NCI-H1092 (cell line): ENCODE measurements at places on chromosomes 12 and 14.

DNA sequence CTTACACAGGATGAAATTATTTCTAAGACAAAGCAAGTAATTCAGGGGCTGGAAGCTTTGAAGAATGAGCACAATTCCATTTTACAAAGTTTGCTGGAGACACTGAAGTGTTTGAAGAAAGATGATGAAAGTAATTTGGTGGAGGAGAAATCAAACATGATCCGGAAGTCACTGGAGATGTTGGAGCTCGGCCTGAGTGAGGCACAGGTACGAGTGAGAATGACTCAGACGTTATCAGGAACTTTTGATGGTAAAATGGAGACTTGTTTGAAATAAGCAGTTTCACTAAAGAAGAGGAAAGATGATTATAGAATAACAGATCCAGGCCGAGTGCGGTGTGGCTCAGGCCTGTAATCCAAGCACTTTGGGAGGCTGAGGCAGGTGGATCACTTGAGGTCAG lies 25.6 kb downstream of the KLC1 start:
- no peak for DNase-seq

DNA sequence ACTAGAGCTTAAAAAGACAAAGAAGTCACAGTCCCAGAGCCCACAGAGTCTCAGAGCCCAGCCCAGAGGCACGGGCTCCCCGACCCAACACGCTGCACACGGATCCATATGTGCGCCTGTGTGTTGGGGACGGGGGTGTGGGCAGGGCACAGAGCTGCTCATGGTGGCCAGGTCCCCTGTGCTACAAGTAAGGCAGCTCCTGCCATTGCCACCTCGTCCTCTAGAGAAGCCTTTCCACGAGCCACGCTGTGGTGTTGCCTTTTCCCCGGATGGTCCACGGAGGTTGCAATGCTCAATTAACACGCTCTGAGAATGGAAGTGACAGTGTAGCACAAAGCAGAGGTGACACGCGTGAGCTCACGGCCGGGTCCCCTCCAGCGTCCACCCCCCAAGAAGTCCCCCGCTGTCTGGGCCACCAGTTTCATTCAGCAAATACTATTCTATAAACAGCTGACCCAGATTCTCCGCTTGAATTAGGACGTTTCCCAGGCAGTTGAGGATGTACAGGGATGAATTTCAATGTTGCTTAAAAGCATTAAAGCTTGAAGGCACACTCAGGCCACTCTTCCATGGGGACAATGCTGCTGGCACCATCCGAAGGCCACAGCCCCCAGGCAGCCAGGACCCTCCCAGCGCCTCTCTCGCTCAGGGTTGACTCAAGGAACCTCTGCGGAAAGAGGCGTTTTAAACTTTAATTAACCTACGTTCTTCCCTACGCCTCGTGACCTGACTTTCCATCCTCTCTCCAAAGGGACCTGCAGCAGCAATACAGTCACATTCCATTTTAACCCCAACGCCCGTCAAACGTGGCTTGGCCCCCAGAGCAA lies 22.7 kb upstream of the EIF5 start:
- DNase-seq: no peak

DNA sequence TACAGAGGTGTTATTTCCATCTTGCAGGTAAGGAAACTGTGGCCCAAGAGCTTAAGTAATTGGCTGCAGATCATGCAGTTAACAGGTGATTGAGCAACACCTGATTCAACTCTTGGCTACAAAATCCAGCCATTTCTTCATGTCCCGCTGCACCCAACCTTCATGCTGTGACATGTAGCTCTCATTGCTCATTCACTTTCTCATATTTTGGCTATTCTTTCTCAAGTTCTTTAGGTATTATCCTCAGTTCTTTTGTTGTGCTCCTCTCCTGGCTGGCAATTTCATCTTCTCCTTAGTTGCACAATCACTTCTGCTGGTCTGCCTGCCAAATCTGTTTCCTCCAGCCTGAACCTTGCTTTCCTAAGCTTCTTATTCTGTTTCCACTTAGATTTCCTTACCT lies 300.8 kb downstream of the SSPN start:
- no peak for DNase-seq

DNA sequence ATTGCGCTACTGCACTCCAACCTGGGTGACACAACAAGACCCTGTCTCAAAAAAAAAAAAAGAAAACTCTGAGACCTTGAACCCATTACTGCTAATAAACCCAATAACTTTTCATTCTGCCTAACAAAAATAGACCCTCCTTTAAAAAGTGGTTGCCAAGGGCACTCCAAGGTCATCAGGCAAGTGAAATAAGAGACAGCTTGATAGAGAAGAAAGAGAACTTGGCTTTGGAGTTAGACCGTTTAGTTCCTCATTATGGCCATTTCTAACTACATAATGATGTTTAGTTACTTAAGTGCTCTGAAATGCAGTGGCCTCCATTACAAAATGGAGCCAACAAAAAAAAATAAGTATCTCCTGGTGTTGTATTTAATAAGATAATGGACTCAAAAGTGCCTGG lies 55.9 kb downstream of the PHLDA1 start:
- no peak for DNase-seq

DNA sequence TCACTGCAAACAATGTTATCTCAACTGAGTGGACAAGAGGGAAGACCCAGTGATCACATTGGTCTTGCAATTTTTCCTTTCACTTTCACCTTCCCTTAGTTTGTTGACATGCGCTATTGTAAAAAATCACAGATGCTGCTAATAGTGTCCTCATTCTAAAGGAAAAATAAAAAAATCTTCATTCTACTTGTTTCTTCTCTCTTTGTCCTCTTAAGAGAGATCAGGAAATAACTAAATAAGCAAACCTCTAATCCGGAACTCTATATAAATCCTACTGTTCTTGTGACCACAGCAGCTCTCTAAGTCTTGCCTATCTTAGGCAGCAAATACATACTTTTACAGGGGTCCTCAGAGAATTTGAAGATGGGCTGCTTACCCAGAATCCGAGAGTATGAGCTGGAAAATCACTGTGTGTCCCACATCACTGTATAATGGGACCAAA lies 257.7 kb downstream of the NAV3 start:
- no peak for DNase-seq

GRCh38 chr12:25455696-25456095 lies 97.4 kb downstream of the LMNTD1 start:
- DNase-seq: no peak

DNA sequence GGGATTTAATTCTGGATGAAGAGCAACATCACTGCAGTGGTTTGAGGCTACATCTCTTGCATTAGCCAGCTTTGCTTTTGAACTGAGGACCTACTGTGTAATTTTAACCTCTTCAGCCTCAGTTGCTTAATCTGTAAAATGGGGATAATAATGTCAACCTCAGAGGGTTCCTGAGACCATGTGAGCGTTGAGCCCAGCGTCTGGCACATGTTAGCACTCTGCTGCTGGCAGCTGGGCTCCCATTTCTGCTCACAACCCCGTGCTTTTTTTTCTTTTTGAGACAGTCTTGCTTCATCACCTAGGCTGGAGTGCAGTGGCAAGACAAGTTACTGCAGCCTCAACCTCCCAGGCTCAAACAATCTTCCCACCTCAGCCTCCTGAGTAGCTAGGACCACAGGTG lies 31.6 kb downstream of the TESC start:
- DNase-seq: no peak

GRCh38 chr14:86510491-86510890 lies 980.5 kb downstream of the FLRT2 start:
- DNase-seq: no peak

- peak; percentile 20 for DNase-seq
Observed at GRCh38 chr12:106247674-106248311, at the start of gene CKAP4. CKAP4 (minus strand) TSS chr12:106248020; CDS start chr12:106247851, 169 bp downstream.

DNA sequence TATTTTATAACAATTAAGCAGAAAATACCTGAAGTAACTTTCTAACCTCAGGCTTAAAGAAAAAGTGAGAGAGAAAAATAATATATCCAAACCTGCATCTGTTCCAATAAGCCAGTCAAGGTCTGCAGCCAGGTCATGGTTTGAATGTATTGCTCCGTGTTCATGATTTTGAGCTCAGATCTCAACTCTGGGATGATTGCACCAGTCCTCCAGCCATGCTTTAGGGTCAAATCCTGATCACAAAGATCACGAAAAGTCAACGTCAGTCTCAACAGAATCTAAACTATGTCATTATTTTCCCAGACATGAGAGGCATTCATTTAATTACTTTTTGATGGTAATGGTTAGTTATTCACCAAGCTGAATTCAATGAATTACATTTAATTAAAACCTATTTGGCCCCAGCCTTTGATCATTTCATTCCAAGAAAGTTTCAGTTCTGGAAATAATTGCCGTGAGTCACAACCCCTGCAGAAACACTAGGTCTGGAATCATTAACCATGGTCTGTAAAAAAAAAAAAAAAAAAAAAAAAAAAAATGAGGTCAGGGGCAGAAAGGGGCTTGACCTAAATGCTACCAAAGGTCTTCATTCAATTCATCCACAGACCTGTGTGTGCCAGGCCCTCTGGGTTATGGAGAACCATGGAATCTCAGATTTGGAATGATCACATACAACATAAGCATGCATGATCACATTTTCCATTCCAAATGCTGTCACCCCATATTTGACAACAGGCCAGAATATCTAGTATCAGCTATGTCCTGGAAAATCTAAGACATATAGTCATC lies 55.6 kb downstream of the NT5DC3 start:
- no peak for DNase-seq

GRCh38 chr14:26415618-26416123 lies 182.2 kb downstream of the NOVA1 start:
- DNase-seq: no peak

DNA sequence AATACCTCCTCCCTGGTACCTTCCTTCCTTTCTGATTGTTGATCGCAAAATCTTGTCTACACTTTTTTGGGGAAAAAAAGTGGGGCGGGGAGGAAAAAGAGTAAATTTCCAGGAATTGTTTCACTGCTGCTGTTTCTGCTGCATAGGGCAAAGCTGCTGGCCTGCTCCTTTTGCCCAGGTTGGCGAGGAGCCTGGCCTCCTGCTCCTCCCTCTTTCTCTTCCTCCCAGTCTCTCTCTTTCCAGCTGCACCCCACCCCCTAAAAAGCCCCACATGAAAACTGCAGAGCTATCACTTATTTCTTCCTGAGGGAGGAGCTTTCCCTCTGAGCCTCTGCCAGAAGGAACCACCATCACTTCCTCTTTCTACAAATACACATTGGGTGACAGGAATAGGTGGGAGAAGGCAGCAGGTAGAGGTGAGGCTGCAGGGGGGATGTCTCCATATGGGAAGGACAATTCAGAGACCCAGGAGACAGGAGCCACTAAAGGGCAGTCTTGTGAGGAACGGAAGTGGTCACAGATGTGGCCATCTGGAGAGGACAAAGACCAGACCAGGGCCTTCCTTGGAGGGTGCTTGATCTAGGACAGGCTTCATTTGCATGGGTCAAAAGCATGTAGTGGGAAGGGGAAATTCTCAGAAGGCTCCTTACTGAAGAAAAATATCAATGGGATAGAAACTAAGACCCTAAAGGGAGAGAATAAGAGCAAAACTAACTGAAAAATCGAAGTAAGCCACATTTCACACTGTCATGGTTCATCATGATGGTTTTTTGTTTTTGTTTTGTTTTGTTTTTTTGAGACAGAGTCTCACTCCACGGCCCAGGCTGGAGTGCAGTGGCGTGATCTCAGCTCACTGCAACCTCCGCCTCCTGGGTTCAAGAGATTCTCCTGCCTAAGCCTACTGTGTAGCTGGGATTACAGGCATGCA lies 14.8 kb downstream of the ZBTB39 start:
- no peak for DNase-seq

DNA sequence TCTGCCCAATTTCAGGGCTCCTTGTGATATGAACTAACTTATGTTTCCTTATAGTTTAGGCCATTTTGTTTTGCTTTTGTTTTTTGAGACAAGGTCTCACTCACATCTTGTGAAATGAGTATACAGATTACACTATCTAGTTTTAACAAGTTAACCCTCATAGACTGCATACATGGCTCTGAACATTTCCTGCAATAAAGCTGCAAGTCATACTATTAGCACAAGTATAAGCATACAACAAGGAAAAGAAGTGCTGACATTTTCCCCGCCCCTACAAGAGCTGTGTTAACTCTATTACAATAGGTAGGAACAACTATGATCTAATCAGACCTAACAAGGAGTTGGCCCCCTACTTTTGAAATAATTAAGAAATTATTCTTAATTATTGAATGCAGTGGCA lies 35.9 kb downstream of the CCDC177 start:
- DNase-seq: no peak

DNA sequence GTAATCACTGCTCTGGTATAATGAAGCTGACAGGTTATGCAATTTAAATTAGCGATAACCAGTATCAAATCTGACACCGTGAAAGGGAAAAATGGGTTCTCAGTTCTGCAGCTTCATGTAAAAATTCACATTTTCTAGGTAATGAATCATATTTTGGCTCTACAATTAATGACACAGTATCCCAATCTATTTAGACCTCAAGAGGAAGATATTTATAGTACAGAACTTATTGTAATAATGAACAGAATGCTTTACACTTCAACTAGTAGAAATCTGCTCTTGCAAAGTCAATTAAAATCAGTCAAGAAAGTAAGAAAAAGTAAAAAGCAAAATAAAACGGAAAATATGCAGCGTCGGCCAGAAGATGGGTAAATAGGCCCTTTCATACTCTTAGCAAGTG lies 24.3 kb downstream of the SEL1L start:
- no peak for DNase-seq

DNA sequence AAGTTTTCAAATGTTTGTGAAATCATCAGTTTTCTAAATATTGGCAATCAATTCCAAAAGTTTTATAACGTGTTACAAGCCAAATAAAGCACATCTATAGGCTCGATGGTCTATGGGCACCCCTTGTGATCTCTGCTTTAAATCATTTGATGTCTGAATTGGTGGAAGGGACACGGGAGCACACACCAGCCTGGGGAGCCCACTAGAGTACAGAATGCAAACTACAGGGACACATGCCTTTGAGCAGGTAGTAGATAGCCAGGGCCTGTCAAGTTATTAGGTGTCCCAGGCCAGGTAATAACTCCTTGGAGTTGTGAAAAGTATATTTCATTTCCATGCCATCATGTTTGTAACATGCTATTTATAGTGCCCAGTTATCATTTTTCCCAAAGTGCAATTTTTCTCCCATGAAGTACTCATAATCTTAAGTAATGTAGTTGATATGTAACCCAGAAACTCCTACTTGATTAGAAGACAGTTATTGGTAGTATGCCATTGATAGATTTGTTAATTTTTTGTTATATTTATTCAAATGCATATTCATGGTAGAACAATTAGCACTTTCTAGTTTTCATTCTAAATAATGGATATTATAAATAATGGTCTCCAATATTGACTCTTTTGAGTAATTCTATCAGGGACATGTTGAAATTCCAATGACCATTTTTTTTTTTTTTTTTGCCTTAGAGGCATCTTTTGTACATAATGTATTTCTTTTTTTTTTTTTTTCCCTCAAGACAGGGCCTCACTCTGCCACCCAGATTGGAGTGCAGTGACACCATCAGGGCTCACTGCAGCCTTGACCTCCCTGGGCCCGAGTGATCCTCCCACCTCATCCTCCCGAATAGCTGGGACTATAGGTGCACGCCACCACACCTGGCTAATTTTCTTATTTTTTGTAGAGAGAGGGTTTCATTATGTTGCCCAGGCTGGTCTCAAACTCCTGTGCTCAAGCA lies 96.9 kb upstream of the FGD4 start:
- no peak for DNase-seq

- no peak for DNase-seq
Observed at GRCh38 chr14:76881348-76881747, 55.1 kb downstream of the LRRC74A start.

GRCh38 chr14:80419345-80419744 lies 208.0 kb upstream of the DIO2 start:
- DNase-seq: peak; percentile 30
